ENCODE measurements at places on chromosomes 7 and 10. TPM values are rescaled to one million over a fixed set of nuclear protein-coding genes. Genes with fewer than 3 reads are reported as not detected.

- DNase-seq = no peak
Measured at GRCh38 chr10:110153396-110153795, 54.0 kb upstream of the MXI1 start.

IGF2BP3 gene
- total RNA-seq = 65.7 TPM

FAM237B gene
- not detected for total RNA-seq

CHST3 gene
- 15.9 TPM for total RNA-seq

KCNMA1 gene
- 105 TPM for total RNA-seq

GRCh38 chr7:27751888-27752660 is 12.1 kb downstream of the TAX1BP1 start:
- no peak for DNase-seq

- no peak for DNase-seq
Measured at GRCh38 chr10:86075512-86075911, 291.1 kb downstream of the GRID1 start.

SPDYE6 gene
- not detected for total RNA-seq

DNA sequence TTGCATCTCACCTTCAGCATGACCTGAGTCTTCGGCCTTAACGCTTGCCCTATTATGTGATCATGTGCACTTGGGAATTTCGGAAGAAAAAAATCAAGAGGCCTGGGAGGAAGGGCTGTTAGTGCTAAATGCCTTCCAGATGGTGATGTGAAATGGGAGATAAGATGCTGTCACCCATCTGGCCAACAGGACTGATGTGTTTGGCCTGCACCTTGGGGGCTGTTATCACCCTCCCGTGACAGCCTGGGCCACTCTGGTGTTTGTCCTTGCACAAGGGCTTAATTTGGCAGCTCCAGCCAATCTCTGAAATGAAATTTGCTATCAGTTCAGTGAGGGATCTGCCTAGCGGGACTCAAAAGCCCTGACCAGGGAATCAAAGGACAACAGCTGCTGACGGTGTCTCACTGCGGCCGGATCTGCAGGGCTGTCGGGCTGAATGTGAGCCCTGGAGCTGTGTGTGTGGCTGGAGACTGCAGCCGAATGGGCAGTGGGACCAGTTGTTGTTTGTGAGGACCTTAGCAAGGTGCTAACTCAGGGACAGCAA is 131.4 kb upstream of the BTBD16 start:
- DNase-seq = no peak

DNA sequence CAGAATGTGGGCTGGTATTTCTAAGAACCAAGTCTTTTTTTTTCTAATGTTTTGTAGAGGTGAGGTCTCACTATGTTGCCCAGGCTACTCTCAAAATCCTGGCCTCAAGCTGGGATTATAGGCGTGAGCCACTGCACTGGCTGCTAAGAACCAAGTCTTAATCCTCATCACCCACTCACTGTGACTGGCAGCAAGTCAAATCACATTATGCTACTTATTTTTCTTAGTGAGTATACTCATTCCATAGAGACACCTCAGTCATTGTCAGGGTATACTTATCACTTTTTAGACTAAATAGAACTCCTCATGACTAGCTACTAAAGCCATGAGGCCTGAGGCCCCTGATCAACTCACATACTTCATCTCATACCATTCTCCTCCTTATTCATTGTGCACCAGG is 116.1 kb downstream of the STRA8 start:
- DNase-seq = no peak

CCL24 gene
- not detected for total RNA-seq

NOD1 gene
- total RNA-seq = 14.9 TPM

MUC3A gene
- total RNA-seq = not detected

NEUROG3 gene
- not detected for total RNA-seq

DNA sequence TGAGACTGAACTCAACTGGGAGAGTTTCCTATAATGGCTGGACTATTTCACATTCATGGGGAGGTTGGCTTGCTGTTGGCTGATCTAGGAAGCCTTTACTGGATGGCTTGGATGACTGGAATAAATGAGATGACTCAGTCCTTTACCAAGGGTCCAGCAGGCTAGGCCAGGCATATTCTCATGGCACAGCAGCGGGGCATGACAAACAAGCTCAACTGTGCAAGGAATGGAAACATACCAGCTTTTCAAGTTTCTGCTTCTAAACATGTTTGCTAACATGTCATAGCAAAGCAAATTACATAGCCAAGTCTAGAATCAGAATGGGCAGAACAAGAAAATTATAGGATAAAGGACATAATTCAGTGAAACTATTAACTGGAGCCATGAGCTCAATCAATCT is 46.8 kb upstream of the CRTAC1 start:
- DNase-seq = no peak

- DNase-seq = no peak
Measured at GRCh38 chr10:105967256-105967655, 1197.2 kb downstream of the SORCS1 start.

- no peak for DNase-seq
Measured at GRCh38 chr7:126801733-126802132, 451.0 kb downstream of the GRM8 start.

FGL2 gene
- 222 TPM for total RNA-seq

DNA sequence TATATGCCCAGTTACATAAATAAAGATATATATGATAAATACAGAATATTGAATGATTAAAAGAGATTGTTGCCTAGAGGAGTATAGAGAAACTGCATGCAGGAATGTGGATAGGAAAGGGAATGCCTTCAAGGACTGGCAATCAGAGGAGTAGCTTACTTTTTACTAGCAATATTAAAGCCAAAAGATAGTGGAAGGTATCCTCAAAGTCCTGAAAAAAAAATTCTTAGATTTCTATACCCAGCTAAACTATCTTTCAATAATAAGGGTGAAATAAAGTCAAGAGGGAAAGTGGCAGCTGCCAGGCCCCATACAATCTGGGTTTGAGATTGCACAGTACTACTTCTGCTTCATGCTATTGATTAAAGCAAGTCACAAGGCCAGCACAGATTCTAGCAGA is 733.2 kb downstream of the GATA3 start:
- DNase-seq = no peak

CASD1 gene
- 79.7 TPM for total RNA-seq

PLCE1 gene
- total RNA-seq = 38.1 TPM

GRCh38 chr10:118735294-118735693 is 19.5 kb downstream of the CACUL1 start:
- no peak for DNase-seq

RBP4 gene
- total RNA-seq = 1.9 TPM

OR2A5 gene
- not detected for total RNA-seq

IDI2 gene
- not detected for total RNA-seq

MMRN2 gene
- total RNA-seq = 49.0 TPM

DNA sequence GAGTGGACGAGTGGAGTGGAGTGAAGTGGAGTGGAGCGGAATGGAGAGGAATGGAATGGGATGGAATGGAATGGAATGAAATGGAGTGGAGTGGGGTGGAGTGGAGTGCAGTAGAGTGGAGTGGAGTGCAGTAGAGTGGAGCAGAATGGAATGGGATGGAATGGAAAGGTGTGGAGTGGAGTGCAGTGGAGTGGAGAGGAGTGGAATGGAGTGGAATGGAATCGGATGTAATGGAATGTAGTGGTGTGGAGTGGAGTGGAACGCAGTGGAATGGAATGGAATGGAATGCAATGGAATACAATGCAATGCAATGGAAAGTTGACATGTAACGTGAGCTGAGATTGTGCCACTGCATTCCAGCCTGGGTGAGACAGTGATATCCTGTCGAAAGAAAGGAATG is 46.4 kb downstream of the ZNF716 start:
- no peak for DNase-seq

GRCh38 chr7:22672846-22673680 is 53.9 kb upstream of the IL6 start:
- DNase-seq = no peak

- DNase-seq = no peak
Measured at GRCh38 chr10:71981876-71982230, 17.7 kb downstream of the CHST3 start.

AKR1E2 gene
- 23.0 TPM for total RNA-seq

C7orf33 gene
- total RNA-seq = not detected

GDF2 gene
- not detected for total RNA-seq

GRCh38 chr7:92809397-92809759 is 27.0 kb downstream of the CDK6 start:
- no peak for DNase-seq

LIPA gene
- 63.0 TPM for total RNA-seq

- DNase-seq = no peak
Measured at GRCh38 chr10:101704331-101704730, 9.4 kb upstream of the FBXW4 start.

DNA sequence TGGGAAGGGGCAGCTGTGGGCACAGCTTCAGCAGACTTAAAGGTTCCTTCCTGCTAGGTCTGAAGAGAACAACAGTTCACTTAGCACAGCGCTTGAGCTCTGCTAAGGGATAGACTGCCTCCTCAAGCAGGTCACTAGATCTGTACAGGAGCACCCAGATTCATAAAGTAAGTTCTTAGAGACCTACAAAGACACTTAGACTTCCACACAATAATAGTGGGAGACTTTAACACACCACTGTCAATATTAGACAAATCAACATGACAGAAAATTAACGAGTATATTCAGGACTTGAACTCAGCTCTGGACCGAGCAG is 140.9 kb downstream of the TFEC start:
- no peak for DNase-seq

GRCh38 chr7:107173691-107174406 is 5.0 kb downstream of the HBP1 start:
- no peak for DNase-seq

DNA sequence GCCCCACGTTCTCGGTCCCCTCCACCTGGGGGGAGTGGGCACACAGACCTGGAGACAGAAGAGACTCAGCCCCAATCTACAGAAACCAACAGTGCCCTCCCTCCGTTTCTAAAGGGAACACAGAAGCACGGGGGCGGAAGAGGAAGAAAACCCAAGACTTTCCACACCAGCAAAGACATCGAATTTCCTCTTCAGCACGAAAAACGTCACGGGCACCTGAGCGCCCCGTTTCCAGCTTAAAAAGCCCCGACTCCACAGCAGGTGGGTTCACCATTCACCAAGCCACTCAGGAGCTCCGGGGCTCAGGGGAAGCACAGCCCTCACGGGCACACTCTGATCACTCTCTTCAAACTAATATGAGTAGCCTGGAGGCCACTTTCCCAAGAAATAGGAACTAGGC is 19.6 kb downstream of the NUDT1 start:
- no peak for DNase-seq

DNA sequence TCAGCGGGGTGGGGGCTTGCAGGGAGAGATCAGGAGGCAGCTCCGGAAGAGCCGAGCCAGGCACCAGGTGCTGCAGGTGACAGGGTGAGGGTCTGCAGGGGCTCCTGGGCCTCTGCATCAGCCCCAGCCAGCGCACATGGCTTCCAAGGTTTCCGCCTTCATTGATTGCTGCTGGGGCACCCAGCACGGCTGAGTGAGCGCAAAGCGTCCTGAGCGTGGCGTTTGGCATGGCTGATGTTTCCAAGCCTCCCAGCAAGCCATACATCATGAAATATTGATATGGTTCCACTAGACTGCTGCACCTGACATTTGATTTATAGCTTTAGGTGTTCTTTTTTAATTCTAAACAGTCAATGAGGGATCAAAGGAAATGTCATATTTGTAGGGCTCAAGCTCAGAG is 259.0 kb downstream of the WDR37 start:
- DNase-seq = no peak

GRCh38 chr7:13743226-13743625 is 246.2 kb downstream of the ETV1 start:
- DNase-seq = no peak

DNA sequence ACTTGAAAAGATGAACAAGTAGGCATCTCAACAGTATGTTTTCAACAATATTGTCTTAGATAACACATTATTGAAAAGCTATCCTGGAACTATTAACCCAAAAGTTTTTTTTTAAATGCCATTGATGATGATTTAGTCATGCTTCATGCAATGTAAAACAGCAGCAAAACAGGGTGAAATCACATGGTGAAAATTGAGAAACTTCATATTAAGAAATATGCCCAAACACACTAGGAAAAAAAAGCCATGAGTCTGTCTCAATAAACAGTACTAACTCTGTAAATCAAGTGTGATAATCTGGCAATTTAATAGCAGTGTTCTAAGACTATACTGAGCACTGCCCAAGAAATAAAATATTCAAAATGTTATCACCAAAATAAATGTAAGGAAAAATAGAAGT is 613.1 kb downstream of the KCNMA1 start:
- no peak for DNase-seq

DNA sequence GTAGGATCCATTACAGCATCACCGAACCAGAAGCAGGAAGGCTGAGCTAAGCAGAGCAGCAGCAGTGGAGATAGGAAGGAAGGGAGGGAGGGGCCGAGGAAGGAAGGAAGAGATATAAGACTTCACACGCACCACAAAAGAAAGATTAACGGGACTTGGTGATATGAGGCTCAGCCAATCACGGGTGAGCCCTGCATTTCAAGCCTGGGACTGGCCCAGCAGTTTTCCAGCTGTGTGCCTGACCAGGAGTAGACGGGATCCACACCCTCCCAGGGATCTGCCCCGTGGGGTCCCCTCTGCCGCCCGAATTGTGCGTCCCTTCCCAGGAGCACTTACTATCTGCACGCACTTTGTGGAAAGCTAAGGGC is 16.2 kb downstream of the ATG9B start:
- DNase-seq = no peak

CLEC5A gene
- 0.16 TPM for total RNA-seq

DNA sequence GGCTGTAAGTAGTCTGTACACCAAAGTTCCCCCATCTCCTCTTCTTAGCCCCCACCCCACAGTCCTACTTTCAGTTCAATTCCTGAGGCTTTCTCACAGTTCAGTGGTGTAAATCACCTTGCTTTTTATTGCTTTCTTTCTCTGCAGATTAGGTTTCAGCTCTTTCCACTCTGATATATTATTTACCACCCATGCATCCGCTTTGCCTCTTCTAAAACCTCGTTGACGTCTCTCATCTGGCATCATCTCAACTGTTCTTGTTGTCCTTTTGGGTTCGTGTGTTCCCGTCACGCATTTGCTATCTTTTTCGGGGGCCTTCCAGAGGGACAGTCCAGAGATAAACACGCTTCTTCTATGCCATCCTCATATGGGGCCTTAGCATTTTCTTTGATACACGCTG is 597.9 kb upstream of the DPP6 start:
- DNase-seq = no peak

CD36 gene
- 399 TPM for total RNA-seq

- no peak for DNase-seq
Measured at GRCh38 chr7:37971491-37971890, 51.1 kb downstream of the EPDR1 start.

CPXM2 gene
- total RNA-seq = 12.3 TPM

ERLIN1 gene
- 33.7 TPM for total RNA-seq

- DNase-seq = no peak
Measured at GRCh38 chr10:95315509-95315908, 24.7 kb upstream of the PDLIM1 start.

- DNase-seq = no peak
Measured at GRCh38 chr10:44132361-44133289, 252.3 kb downstream of the CXCL12 start.

DNA sequence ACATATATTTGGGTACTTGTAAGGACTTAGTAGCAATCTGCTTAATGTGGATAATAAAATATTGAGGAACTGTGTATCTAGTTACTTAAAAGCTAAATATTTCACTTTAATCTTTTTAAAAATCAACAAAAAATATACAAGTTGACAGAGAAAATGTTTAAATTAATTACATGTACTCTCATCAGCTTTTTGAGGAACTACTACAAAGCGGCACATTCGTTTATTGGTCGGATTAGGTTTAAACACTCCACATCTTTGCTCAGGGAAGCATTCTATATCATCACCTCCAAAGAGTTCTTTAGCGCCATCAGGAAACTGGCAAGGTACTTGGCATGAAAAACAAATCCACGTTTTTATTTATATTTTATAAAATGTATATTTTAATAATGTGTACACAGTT is 1.6 kb downstream of the ATOH7 start:
- DNase-seq = no peak

ZNF488 gene
- 0.63 TPM for total RNA-seq
